ENCODE measurements at places on chromosomes 6 and 20.

DNA sequence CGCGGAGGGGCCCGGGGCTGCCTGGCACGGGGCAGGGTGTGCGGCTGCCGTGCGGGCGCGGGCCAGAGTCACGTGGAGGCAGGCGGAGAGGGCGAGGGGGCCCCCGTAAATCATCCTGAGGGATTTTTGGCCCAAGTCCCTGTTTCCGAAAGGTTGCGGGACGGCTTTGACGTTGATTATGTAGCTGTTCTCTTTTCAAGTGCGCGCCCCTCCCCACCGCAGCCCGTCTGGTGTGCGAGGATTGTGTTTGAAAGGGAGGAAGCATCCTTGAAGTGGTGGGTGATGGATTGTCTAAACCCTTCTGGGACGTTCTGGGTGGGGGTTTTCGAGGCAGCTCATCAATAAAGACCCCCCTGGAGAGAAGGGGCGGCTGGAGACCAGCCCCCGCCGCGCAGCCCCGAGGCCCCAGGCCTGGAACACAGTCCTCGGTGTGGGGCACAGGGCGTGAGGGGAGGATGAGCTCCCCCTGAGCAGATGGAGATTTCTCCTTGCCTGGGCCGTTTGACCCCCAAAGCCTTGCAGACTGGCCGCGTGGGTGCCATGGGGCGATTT lies 7.0 kb upstream of the FOXF2 start:
- no peak for DNase-seq

GRCh38 chr6:137226697-137227096 lies 7.5 kb upstream of the IFNGR1 start:
- DNase-seq: no peak

DNA sequence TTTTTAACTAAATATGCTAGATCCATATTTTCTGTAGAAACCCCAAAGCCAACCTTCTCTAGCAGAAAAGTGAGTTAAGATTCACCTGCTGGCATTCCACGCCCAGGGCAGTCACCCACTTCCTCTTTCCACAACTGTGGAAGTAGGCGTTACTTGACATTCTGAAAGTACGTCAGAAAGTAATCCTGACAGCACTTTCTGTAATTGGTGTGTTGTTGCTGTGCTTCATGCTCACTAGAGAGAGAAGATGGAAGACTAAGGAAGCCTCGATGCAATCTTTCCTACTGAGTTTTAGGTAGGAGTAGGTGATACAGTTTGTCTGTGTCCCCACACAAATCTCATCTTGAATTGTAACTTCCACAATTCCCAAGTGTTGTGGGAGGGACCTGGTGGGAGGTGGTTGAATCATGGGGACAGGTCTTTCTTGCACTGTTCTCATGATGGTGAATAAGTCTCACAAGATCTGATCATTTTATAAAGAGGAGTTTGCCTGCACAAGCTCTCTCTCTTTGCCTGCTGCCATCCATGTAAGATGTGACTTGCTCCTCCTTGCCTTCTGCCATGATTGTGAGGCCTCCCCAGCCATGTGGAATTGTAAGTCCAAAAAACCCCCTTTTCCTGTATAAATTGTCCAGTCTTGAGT lies 101.1 kb downstream of the MAP3K7 start:
- no peak for DNase-seq

GRCh38 chr6:4084444-4085331 lies 5.8 kb upstream of the FAM217A start:
- no peak for DNase-seq

GRCh38 chr6:150631283-150631983 lies 31.7 kb downstream of the PLEKHG1 start:
- DNase-seq: no peak

DNA sequence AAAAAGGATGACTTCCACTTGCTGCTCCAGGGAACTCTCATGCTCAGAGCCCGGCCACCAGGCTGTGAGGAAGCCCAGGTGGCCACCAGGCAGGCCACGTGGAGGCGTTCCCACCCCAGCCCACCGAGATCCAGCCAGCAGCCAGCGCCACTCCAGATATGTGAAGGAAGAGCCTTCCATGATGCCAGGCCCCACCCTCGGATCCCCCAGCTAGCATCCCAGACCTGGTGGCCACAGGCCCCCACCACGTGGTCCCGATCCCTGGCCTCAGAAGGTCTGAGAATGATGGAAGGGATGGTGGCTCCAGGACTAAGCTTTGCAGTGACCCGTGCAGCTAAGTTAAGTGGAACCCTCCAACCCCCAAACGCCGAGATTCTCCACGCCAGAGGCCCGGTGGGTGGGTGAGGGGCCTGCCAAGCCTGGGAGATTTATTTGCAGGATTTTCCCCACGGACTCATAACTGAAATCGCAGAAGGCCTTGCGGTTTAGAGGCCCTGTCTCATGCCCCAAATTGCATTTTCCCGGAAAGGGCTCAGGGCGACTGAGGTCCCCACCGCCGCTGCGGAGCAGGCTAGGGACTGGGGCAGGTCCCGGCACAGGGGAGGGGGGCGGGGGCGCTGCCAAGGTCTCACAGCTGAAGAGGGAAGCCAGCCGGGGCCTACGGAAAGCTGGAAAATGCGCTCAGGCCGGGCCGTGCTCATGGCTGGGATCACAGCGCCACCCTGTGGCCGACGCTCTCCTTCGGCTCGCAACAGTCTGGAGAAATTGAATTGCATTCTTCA lies 31.1 kb upstream of the CST7 start:
- DNase-seq: peak; percentile 31

DNA sequence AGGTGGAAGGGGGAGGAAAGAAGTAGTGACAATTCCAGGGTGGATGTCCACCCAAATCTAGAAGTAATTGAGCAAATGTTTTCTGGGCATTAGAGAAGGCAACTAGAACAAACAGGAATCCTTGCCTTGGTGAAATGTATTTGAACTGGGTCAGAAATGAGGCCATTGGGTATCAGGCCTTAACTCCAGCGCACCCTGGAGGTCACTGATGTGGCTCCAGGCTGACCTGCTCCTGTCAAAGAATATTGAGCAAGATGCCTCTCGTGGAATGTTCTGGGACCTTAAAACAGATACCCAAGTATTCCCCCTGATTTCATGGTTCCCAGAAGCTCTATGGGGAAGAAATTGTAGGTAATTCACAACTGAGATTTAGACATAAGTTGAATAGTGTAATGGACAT lies 6.9 kb downstream of the HLA-DPB1 start:
- no peak for DNase-seq

GRCh38 chr6:69768664-69769063 lies 28.1 kb downstream of the LMBRD1 start:
- DNase-seq: no peak

GRCh38 chr20:15332711-15333160 lies 995.3 kb upstream of the FLRT3 start:
- no peak for DNase-seq

- DNase-seq: no peak
These were observed 71.3 kb upstream of the FOXC1 start for GRCh38 chr6:1538369-1538768.

DNA sequence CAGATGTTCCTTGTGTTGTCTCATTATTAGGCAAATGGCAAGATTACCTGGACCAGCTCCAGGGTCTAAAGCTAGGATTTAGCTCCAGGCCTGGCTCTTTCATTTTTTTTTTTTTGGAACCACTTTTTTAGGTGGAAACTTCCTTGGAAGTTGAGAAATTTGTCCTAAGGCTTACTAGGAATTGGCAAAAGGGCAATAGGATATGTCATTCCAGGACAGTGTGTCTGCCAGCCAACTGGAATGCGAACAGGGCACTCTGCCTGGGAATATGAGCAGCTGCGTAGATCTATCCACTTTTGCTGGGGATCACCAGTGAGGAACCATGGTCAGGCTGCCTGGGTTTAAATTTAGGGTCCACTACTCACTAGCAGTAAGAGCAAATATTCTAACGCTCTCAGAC lies 304.0 kb downstream of the TSHZ2 start:
- DNase-seq: no peak

DNA sequence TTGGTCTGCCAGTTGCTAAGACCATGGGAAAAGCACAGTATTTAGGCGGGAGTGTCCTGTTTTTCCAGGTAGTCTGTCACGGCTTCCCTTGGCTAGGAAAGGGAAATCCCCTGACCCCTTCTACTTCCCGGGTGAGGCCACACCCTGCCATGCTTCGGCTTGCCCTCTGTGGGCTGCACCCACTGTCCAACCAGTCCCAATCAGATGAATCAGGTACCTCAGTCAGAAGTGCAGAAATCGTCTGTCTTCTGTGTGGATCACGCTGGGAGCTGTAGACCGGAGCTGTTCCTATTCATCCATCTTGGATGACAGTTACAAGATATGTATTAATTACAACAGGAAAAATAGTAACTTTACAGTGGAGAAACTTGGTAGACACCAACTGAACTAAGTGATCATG lies 188.2 kb downstream of the TPBG start:
- no peak for DNase-seq

DNA sequence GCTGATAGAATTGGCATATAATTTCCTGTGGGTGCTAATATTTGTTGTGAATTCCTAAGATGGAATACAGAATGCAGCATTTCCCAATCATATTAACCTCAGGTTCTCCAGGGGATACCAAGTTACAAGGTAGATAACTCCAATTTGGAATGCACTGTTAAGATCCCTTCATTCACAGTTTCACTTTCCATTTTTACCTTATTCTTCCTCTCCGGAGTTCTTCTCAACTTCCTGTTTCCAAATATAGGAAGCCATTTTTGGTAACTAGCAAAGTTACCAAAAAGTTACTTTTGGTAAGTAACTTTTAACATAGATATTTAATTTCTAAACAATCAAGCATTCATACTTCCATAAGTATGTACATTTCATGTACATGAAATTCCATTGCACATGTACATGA lies 63.5 kb upstream of the PHACTR2 start:
- DNase-seq: no peak

- DNase-seq: no peak
These were observed 91.9 kb upstream of the TMEM30A start for GRCh38 chr6:75376347-75377024.

- DNase-seq: no peak
These were observed 17.8 kb upstream of the FNDC1 start for GRCh38 chr6:159151266-159151855.

- DNase-seq: no peak
These were observed 737.1 kb downstream of the DHX35 start for GRCh38 chr20:39699166-39699725.

DNA sequence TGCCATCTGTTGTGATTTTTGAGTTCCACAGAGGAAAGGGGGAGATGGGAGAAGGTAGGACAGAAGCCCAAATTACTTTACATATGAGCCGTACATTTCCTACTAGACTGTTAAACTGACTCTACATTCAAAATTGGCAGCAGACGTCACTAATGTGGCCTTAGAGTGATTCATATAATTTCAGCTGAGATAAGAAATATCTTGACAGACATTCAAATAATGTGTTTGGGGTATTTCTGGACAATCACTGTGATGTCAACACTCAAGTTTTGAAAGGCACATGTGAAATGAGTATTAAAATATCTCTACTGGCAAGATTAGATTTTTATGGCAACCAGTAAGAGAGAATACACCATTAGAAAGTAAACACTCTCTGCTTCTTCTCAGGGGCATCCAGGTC lies 104.0 kb downstream of the MTFR2 start:
- DNase-seq: no peak

GRCh38 chr20:59144179-59144830 lies 19.3 kb upstream of the ZNF831 start:
- DNase-seq: peak; percentile 47

DNA sequence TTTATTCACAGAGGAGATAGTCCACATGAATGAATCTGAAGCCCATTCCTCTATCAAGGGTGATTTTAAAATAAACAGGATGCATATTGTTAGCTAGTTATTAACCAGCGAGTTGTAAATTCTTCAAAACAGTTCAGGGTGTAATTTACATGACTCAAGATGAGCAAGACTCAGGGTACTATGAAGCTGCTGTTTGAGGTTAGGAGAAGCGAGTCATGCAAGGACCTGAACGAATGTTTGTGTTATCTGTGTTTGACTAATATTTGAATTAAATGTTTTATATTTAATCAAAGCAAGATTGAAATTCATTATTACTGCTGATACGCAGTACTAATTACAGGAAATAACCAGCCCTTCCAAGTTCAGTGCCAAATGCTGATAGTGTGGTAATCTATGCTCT lies 191.1 kb downstream of the SAMD5 start:
- no peak for DNase-seq

GRCh38 chr6:3057063-3057770 lies 11.1 kb upstream of the RIPK1 start:
- DNase-seq: no peak

- no peak for DNase-seq
These were observed 190.9 kb upstream of the MAN1A1 start for GRCh38 chr6:119540417-119540816.

GRCh38 chr6:107820338-107821261 lies 3.5 kb downstream of the SCML4 start:
- no peak for DNase-seq

GRCh38 chr6:102355578-102355977 lies 962.1 kb downstream of the GRIK2 start:
- DNase-seq: no peak

DNA sequence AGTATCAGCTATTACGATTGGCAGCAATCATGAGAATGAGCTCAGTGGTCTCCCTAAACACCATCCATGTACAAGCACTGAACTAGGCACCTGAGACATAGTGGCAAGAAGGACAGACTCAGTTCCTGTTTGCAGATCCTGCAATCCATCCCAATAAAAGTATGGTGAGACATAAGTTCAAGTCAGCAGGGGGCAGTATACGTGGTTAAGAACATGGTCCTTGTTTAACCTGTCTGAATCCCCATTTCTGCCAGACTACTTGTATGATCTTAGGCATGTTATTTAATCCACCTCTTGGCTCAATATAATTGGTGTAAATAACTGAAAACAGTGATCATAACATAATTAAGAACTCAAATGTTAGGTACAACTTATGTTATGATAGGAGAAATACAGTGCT lies 33.2 kb upstream of the PNISR start:
- DNase-seq: no peak

DNA sequence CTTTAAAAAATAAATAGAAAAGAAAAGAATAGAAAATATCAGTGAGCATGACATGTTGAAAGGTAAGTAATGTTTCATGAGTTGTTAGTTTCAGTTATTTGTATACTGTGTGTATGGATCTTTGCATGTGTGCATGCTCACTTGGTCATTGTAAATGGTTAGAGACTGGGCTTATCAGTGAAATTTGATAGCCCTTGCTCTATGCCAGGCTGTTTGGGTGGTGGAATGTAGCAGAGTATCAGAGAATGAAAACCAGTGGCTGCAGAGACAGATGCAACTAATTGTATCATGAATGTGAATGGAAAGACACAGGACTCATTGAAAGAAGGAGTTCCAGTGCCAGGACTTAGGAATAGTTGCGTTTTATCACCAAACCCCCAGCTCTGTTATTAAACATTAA lies 4.2 kb downstream of the GSTA2 start:
- DNase-seq: no peak

DNA sequence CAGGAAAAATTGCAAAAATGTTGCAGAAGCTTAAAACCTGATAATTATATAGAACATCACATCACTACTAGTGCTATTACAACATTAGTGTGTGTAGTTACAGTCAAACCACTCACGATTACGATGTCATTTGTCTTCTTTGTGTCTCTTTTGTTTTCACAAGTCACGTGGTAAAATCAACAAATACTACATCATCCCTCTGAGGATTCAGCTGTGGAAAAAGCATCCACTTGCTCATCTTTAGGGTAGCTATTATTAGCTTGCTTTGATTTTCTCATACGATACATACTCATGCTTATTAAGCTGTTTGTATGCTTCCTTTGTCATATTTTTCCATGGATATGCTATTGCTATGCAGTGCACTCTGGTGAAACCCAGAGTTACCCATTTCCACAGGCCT lies 22.2 kb upstream of the ATXN1 start:
- DNase-seq: no peak

Data from activated CD8-positive, alpha-beta memory T cell treated with anti-CD3 and anti-CD28 coated beads for 48 hours (primary cell).